ENCODE measurements at places on chromosomes 5 and 9.

DNA sequence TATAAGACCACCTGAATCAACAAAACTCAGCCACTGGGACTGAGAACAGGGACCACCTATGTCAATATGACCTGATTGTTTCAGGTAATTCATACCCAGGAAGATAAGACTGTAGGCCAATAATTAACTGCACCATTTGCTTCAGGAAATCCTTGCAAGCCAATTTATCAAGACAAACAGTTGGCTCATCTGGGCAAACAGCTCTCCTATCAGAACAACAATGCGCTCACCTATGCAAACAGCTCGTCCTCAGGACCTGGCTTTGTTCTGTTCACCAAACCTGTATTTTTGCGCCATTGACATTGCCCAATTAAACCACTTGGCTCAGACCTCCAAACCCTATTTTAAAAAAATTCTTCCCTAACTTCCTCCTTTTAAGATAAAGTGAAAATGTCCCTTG is 92.3 kb upstream of the MARCHF11 start:
- no peak for DNase-seq

DNA sequence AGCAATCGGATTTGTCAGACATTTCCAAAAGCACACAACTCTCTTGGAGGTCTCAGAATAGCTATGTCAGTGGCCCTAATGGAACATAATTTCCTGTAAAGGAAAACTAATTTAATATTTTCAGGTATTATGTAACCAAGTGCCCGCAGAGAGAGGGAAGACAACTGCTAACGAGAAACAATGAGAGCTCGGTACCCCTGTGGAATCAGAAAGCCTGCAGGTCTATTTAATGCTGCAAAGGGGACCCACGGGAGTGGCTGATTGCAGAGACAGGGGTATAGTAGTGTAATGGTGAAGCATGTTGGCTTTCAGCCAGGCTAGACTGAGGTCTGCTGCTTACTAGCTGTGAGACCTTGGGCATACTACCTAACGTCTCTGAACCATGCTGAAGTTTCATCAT is 508.1 kb upstream of the BRINP1 start:
- DNase-seq: no peak

GRCh38 chr9:77512876-77513275 is 135.2 kb downstream of the GNA14 start:
- DNase-seq: no peak

GRCh38 chr5:74164725-74165235 is 475.7 kb downstream of the ENC1 start:
- DNase-seq: no peak

DNA sequence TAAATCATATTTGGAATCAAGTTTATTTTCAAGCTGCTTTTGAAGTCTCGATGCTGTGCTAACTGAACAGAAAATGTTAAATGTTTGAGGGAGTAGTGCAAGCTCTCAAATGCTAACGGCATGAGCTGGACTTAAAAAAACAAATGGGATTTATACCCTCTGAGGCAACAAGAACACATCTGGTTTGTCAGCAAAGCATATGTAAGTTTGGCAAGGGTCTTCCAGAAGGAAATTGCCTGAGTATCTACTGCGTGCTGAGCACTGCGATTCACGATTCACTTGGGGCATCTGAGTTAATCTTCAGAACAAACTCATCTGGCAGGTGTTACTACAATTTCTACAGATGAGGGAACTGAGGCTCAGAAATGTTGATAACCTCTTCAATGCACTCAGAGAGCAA is 98.4 kb upstream of the C9orf72 start:
- DNase-seq: no peak

GRCh38 chr9:23543419-23543818 is 282.6 kb downstream of the ELAVL2 start:
- DNase-seq: no peak

DNA sequence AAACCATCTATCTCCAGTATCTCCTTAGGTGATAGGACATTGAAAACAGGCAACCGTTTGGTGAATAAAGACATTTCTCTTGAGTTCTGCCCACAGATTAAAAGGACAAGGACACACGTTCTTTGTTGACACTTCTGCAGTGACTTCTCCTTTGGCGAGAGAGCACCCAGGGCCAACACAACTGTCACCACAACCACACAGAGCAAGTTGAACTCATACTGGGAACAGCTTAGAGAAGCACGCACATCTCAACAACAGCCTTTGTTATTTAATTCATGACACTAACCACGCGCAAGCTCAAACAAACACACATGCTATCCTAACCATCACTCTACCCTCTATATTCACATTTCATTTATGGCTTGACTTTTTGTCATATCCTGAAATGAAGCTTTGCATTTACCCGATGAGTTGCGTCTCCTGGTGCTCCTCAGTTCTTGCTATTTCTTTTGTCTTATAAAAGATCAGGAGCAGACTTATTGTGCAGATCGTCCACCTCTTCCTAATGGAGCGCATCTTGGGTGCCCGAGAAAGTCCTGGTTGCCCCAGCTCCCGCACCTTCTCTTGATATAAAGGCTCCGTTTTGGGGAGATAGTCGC is 543 bp downstream of the ST8SIA4 start:
- no peak for DNase-seq

DNA sequence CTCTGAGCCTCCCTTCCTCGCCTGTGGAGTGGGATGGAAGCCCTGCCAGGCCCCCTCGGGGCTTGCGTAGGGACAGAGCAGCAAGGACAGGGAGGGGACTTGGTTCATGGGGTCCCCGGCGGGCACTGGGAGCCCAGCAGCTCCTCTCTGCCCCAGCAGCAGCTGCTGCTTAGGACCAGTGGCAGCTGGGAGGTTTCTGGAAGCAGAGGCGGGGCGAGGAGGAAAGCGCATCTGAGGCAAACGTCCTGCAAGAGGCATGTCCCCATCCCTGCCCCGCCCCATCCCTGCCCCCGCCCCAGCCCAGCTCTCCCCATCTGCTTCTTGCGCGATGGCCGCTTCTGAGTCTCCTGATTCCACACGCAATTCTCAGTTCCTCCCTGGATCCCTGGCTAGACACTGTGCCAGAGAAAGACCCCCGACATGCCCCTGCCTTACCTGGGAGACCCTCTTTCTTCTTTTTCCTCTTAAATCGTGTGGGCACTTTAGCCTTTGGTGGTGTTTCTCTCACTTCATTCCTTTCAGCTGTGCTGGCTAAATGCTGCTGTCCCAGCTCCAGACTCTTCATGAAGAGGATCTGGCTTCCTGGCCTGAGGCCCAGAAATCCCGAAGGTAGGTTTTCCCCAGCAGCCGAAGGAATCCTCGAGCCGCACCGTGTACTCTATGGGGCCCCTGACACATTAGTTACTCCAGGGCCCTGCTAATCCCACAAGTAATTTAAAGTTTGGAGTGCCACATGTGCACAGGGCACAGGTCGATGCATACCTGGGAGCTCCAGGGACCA is 4.4 kb upstream of the OR2S2 start:
- DNase-seq: no peak

GRCh38 chr5:8770431-8770830 is 775.4 kb downstream of the SEMA5A start:
- no peak for DNase-seq

DNA sequence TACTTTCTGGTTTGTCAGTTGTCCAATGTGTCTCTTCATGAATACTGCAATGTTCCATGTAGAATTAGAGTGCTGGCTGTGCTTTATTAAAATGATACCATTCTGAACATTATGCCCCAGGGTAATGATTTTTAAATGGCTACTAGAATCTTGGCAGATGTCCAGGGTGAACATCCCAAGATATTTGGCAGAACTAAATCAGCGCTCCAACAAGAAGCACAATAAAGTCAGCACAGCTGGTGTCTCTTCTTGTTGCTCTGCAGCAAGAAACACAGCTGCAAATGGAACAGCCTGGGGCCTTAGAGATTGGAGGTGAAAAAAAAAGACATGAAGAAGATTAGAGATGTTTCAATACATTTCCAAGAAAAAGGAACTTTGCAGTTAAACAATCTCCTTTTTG is 248.3 kb downstream of the CDH18 start:
- DNase-seq: no peak

GRCh38 chr9:93197670-93198069 is 13.7 kb downstream of the WNK2 start:
- DNase-seq: no peak

DNA sequence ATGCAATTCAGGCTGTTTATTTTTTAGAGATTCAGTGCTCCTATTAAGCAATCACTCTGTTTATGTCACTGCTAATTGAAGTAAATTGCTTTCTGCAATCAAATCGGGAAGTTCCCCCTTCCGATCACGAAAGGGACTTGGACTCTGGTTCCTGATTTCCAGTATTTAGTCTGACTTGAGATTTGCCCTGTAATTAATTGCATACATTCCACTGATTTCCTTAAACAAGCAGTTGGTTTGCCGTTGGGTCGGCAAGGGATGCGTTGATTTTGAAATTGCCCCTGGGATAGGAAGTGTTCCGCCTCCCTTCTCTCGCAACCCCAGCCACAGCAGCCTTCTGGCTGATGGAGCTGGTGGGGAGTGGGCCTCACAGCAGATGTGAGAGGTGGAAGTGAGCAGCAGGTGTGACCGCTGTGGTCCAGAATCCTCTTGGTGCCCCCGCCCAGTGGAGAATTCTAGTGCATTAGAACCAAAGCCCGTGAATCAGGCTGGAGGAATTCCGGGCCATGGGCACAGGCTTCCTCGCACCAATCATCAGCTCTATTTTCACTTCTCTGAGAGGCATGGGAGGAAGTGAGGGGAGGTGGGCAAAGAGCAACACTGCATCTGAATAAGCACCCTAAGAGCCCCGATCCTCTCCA is 102.5 kb downstream of the SPRY4 start:
- DNase-seq: no peak

GRCh38 chr5:1112596-1113331 is 901 bp upstream of the SLC12A7 start:
- no peak for DNase-seq

GRCh38 chr5:25451294-25451693 is 806.5 kb upstream of the CDH10 start:
- no peak for DNase-seq

- no peak for DNase-seq
Measured at GRCh38 chr5:77065256-77065655, 21.8 kb downstream of the ZBED3 start.

DNA sequence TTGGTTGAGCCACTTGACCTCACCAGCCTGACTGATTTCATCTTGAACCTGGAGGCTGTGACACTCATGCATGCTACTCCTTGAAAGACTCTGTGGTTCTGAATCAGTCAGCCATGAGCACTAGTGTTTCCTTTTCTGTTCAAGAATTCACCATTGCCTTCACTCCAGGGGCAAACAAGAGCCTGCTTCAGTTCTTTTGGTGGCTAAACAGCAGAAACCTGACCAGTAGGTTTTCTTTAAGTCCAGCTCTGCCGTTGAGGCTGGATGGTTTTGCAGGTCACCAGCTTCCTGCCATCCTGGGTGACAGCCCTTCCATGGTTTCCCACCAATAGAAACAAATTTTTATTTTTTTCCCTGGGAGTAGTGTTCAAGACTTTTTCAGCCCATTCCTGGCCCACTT is 10.0 kb downstream of the NTRK2 start:
- no peak for DNase-seq

DNA sequence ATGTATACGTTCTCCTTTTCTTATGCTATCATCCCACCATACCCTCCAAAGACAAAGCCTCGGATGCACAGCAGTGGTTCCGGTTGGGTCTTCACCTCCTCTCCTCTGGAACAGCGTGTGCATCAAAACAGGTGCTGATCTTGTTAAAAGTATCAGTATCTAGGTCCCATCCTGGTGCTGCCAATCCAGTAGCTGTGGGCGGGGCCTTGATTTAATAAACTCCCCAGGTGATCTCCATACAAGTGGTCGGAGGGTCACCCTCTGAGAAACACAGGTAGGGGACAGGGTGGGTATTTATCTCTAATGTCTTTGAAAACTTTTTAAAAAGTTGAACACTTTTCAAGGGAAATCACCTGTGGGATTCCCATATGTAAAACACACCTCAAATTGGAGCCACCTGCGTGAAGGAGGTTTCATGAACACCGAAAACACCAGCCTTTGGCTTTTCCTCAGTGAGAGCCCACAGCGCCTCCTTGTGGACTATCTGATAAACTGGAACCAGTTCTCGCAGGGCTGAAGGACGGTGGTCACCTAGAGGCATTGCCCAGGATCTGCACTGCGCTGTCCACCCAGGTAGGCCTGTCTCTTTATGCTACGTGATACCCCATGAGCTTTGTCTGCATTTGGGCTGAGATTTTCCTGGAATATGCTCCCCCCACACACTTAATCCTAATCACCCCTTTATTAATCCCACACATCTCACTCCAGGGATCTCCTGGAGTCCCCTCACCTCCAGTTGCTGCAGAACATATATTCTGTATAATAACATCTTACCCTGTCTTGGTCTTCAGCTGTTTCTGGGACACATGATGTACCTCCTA is 80.5 kb upstream of the EPB41L4B start:
- DNase-seq: peak; percentile 14

GRCh38 chr5:35600591-35600990 is 17.1 kb upstream of the SPEF2 start:
- DNase-seq: no peak

DNA sequence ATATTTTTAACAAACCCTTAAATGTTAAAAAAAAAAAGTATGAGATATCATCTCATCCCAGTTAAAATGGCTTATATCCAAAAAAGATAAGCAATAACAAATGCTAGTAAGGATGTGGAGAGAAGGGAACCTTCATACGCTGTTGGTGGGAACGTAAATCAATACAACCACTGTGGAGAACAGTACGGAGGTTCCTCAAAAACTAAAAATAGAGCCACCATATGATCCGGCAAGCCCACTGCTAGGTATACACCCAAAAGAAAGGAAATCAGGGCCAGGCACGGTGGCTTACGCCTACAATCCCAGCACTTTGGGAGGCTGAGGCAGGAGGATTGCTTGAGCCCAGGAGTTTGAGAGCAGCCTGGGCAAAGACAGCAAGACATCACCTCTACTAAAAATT is 3.0 kb downstream of the MTMR12 start:
- DNase-seq: no peak

DNA sequence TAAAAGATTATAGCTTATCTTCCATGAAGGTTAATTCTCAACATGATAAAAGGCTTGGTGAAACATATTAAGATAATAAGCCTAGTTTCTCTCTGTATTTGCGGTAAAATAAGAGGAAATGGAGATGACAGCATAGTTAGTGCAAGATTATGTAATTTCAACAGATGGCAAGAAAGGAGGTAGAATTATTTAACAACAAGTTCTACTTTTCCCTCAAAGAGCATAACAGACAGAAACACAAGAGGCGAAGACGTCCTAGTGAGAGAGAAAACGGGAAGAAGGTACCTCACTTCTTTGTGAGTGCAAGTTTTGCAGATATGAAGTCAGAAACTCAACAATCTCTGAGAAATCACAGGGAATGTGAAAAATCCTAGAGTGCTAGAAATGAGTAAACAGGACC is 144.8 kb upstream of the ADCY2 start:
- DNase-seq: no peak

DNA sequence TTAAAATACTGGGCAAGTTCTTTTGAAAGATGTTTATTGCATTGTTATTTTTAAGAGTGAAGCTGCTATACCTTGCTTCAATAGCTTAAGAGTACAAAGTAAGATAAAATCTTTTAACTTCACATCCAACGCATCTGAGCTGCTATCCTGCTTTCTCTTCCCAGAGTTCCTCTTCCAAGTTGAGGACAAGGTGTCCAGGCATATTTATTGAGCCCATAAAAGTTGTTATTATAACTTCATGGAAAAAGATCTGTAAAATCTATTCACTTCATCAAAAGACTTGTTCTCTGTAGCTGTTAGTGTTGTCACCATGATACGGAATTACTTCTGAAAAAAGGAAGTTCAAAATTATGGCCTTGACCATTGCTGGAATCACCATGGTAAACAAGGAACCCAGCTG is 306.2 kb upstream of the ELAVL2 start:
- no peak for DNase-seq

- no peak for DNase-seq
Measured at GRCh38 chr5:157283434-157283833, 17.5 kb downstream of the CYFIP2 start.
